ENCODE measurements at places on chromosomes 12 and 14. TPM values are rescaled to one million over a fixed set of nuclear protein-coding genes. Genes with fewer than 3 reads are reported as not detected.

Gene CEBPE
- 6.0 TPM for total RNA-seq

Gene LRRK2
- 14.4 TPM for total RNA-seq

Gene KLRG1
- 12.3 TPM for total RNA-seq

Gene PRPH
- total RNA-seq = 0.72 TPM

Gene TAOK3
- 43.6 TPM for total RNA-seq

Gene ESPL1
- 8.4 TPM for total RNA-seq

Gene TMPRSS12
- 1.9 TPM for total RNA-seq

Gene SOAT2
- not detected for total RNA-seq
